ENCODE measurements at places on chromosomes 16 and 17.

- DNase-seq: no peak
Measured at GRCh38 chr17:13484020-13484419, 117.7 kb downstream of the HS3ST3A1 start.

- no peak for DNase-seq
Measured at GRCh38 chr17:6787081-6787693, 11.2 kb downstream of the FBXO39 start.

DNA sequence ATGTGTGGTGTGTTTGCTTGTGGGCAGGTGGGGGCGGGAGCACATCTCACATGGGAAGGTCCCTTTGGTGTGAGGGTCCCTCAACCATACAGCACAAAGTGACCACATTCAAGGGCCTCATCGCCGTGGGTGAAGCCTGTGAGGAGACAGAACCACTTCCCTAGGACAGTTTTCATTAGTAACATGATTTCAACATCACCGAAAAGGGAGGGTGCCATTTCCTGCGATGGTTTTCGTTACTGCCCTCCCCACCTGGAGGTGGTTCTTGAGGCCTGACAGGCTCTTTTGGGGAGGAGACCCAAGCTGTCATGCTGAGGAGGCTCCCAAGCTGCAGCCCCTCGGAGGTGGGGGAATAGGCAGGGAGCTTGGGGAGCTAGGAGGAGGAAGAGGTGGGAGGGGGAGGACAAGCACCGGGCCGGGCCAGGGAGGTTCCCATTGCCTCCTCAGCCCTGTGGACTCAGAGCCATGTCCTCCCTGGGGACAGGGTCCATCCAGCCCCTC, 9.5 kb downstream of the CD300LB start:
- DNase-seq: peak; percentile 2

DNA sequence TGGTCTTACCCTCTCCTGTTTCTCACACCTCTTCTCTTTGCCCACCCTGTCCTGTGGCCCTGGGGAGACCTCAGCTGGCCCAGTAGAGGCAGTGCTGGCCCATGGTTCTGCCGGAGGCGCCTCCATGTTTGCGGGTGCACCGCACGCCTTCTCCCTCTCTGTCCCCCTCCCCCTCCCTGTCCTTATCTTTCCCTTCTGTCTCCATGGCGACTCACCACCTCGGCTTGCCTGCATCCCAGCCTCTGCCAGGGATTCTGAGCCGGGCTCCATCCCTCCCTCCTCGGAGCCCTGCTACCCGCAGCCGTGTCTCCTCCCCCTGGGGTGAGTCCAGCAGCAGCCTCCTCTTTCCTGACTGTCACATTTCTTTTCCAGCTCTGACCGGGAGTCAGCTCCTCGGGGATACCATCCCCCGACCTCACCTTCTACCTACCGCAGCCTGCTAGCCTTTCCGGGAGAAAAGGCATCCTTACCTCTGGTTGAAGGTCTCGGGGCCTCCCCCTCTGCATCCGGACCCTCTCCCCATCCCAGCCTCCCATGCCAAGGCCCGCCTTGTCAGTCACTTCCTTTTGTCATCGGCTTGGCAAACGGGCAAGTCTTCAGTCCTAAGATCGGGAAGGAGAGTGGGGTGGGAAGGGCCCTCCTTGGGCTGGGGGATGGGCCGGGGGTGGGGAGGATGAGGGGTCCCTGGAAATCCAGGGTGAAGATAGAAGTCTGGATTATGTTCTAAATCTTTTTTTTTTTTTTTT, at the start of gene RNF112:
Gene RNF112, plus strand, starts transcription at position 358 of the 746 bp plus-strand sequence. Its CDS starts 177 bp downstream, at position 535.
- peak; percentile 55 for DNase-seq

DNA sequence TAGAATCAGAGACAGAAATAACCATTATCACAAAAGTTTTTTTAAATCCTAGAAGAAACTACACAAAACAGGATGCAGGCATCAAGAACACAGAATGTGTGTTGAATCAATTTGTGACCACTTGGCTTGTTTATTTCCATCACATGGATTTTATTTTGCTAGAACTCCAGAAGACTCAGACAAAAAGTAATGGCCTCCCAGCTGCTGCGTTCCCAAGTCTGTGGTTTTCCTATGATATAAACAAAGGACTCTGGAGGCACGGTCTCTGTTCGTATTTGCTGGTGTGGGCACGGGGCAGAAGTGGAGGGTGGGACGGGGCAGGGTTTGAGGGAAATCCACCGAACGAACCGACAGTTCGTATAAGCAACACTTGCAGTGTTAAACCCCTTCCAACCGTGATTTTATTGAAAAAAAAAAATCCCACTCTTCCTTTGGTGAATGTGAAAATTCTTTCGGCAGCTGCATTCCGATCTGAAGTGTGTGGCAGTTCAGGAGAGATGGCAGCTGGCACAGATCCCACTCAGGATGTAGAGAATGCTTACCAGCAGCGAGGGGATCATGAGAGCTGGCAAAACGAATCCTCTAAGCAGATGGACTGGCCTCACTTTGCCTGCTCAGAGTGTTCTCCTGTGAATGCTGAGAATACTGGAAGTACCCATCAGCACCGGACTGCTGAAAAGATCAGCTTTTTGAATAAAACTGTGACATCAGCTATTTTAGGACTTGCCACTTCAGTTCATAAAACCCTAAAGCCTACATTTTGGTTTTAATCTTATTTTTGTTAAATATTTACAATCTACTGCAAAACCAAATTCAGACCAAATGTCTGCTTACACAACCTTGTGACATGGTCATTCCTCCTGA, 165.2 kb downstream of the VPS53 start:
- no peak for DNase-seq

- peak; percentile 57 for DNase-seq
Measured at GRCh38 chr17:43006639-43007551, at the start of gene IFI35. Gene IFI35 (plus strand): TSS chr17:43006784. CDS start chr17:43006948, 164 bp downstream.

- DNase-seq: peak; percentile 53
Measured at GRCh38 chr17:57424777-57425188, 168.5 kb downstream of the MSI2 start.

- DNase-seq: no peak
Measured at GRCh38 chr16:17724242-17724898, 253.6 kb upstream of the XYLT1 start.

GRCh38 chr17:66123163-66123562, 68.8 kb downstream of the CEP112 start:
- peak; percentile 30 for DNase-seq

DNA sequence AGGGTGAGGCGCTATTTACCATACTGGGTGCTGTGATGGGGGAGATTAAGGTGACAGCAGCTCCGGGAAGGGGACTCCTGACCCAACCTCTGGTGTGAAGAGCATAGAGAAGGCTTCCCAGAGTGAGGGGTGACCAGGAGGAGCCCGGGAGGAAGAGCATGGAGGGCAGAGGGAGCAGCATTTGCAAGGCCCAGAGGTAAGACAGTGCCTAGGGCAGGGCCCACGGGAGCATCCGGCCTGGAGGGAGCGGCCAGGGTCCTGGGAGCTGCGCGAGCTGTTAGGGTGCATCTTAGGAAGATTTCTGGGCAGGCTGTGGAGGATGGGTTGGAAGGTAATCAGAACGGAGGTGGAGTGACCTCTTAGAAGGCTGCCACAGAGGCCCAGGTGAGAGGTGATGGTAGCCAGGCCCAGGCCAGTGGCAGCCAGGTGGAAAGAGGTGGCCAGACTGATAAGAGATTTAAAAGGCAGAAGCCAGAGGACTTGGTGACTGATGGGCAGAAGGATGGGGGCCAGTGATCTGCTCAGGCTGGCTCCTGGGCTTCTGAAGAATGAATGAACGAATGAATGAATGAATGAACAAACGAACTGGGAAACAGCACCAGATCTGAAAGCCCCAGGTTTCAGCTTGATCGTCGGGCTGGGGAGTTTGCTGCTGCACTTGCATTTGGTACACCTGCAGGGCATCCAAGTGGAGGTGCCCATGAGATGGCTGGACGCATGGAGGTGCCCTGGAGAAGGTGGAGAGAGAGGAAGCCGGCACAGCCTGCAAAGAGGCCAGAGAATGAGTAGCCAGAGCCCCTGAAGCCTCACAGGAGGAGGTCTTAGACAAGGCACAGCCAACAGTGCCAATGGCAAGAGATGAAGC, 13.0 kb upstream of the TMEM92 start:
- no peak for DNase-seq

GRCh38 chr17:45826919-45827588, 17.6 kb upstream of the SPPL2C start:
- no peak for DNase-seq

- no peak for DNase-seq
Measured at GRCh38 chr17:65173284-65173793, 36.2 kb downstream of the RGS9 start.

- no peak for DNase-seq
Measured at GRCh38 chr16:54412777-54413455, 126.3 kb upstream of the IRX3 start.

- no peak for DNase-seq
Measured at GRCh38 chr17:80414508-80414802, 512 bp upstream of the ENDOV start.

DNA sequence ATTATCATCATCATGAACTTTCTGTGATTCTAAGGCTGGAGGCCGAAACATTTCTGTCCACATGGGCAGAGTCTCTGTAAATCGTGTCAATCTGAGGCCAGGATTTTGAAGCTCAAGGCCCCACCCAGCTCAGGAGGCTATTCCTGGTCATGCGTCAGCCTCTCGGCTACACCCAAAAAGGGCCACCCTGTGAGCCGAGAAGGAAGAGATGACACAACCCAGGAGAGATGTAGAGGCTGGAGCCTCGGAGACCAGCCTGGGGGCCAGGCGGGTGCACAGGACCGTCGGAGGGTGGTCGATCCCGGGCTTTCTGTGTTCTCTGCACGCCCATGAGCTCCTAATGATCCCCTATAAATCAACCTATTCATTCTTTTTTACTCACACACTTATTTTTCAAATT, 1.1 kb upstream of the CACNG1 start:
- no peak for DNase-seq

DNA sequence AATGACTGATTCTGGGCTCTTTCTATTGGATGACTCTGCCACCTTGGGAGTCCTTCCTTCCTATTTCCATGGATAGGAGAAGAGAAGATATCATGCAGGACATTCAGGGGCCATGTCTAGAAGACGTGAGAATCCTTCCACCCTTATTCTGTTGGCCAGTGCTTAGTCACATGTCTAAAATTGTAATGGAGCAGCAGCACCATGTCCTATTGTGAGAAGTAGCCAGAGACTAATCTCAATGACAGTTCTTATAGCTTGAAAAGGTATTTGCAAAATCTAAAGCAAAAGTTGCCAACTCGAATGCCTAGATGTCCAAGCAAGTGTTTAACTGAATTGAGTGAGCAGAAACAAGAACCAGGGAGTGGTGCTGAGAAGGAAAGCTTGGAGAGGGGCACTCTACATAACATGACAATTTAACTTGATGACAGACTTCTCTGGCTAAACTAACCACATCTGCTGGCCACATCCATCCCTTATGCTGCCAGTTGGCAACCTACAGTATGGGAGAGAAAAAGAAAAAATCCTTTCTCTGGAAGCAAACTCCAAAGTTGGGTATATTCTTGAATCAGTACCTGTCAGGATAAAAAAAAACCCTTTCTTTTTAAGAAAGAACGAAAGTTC, 225.7 kb downstream of the CDH13 start:
- DNase-seq: no peak

- no peak for DNase-seq
Measured at GRCh38 chr16:17926866-17927399, 409.6 kb downstream of the NPIPA8 start.

- DNase-seq: no peak
Measured at GRCh38 chr16:80100846-80101451, 439.8 kb upstream of the DYNLRB2 start.

- DNase-seq: no peak
Measured at GRCh38 chr16:4081047-4081446, 35.2 kb downstream of the ADCY9 start.

DNA sequence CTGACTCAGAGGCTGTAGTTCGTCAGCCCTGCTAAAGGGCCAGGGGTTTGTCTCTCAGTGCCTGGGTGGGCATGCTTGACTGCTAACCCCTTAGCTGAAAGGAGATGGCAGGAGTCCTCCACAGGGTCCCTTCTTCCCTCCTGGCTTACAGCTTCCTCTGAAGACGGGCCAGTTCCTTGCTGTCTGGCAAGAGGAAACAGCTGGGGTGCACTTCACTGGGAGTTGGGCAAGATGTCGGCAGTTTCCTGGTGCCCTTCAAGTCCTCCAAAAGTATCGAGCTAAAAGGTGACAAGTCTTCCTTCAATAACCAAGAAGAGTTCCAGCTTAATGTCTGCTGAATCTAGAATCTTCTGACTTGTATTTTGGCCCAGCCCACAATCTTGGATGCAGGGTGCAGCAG, 23.4 kb downstream of the NUP85 start:
- no peak for DNase-seq

DNA sequence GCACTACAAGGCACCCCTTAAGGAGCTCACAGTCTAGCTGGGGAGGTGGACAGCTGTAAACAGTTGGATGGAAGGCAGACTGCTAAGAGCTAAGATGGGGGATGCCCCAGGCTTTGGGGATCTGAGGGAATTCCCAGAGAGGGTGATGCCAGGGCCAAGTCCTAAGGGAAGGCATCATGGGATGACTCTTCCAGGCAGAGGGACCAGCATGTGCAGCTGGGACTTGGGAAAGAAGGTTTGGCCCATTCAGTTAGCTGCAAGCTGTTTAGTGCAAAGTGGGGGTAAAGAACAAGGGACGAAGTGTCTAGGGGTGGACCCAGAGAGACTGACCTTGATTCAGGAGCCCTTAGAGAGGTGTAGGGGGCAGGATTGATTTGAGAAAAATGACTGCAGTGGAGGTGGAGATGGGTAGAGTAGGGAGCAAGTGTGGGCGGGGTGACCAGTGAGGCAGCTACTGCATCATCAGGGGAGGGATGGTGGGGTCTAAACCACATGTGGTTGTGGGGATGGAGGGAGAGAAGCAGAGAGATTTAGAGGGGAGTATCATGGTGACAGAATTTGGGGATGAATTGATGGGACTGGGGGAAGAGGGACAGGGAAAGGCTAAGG, 27.1 kb upstream of the PHF12 start:
- no peak for DNase-seq

GRCh38 chr16:74775255-74775654, 635 bp upstream of the FA2H start:
- DNase-seq: no peak

GRCh38 chr16:8854298-8854948, 14.4 kb downstream of the CARHSP1 start:
- no peak for DNase-seq

DNA sequence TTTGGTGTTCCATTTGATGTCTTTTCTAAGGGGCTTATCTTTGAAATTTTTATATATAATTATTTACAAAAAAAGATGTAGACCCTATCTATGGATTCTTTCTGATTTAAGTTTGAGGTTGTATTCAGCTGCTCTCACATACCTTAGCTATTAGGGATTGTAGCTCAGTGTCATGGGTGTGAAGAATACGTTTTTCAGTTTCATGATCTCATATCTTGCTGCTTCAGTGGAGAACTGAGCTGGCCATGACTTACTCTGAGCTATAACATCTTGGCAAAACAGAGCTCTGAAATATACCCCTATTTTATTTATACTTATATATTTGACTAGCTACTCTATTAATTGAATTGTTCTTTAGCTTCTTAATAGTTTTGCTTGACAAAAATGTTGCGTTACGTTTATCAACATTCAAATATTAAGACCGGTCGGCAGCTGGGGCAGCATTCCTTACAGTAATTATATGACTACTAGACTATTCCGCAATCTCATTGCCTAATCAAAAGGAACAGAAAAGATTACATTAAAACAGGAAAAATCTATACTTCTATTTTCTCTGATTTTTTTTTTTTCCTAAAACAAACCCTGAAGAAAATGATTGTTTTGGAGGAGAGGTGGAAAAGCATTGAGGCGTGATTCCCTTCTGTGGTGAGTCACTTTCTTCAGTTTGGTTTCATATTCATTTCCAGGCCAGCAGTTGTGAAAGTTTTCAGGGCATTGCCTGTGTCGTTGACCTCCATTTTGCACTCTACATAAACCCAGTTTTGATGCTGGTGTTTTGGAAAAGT, 24.1 kb upstream of the KRT24 start:
- no peak for DNase-seq
